Urinary bladder (tissue), 4 donors: ENCODE measurements at places on chromosomes 4 and X. TPM values are rescaled to one million over a fixed set of nuclear protein-coding genes. Genes with fewer than 3 reads are reported as not detected.

Gene ARL9
- total RNA-seq = 0.32 TPM

Gene DMD
- 257 TPM for total RNA-seq

Gene MAGEB3
- not detected for total RNA-seq

Gene DUX4
- not detected for total RNA-seq
